ENCODE measurements at places on chromosomes 1 and 21.

DNA sequence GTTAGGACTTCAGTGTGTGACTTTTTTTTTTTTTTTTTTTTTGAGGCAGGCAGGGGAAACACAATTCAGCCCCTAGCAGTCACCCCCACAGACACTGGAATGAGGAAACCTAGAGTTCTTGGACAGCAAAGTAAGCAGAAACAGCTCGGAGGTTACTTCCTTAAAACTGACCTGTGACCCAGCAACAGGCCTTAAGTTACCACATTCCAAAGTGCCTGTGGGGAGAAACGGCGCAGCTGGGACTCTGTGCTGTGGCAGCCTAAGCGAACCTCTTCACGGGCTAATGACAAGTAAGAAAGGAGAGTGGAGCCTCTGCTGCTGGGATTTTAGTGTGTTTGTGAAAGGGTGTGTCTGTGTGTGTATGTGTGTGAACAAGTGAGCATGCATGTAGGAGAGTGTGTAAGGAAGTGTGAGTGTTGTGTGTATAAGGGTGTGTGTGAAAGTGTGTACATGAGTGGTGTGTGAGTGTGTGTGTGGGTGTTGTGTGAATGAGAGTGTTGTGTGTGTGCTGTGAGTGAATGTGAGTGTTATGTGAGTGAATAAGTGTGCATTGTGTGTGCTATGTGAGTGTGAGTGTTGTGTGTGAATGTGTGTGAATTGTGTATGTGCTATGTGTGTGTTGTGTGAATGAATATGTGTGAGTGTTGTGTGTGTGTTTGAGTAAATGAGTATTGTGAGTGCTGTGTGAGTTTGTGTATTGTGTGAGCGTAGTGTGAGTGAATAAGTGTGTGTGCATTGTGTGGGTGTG, 180.8 kb downstream of the BRINP2 start:
- DNase-seq, result no peak

- DNase-seq, result no peak
Measured at GRCh38 chr1:237206065-237206414, 164.1 kb downstream of the RYR2 start.

- DNase-seq, result peak; percentile 78
Measured at GRCh38 chr21:41777951-41778815, 11.3 kb upstream of the RIPK4 start.

- peak; percentile 16 for DNase-seq
Measured at GRCh38 chr1:10909697-10910680, 102.5 kb upstream of the TARDBP start.

GRCh38 chr1:23718482-23718881, 24.8 kb upstream of the ELOA start:
- DNase-seq, result peak; percentile 44

DNA sequence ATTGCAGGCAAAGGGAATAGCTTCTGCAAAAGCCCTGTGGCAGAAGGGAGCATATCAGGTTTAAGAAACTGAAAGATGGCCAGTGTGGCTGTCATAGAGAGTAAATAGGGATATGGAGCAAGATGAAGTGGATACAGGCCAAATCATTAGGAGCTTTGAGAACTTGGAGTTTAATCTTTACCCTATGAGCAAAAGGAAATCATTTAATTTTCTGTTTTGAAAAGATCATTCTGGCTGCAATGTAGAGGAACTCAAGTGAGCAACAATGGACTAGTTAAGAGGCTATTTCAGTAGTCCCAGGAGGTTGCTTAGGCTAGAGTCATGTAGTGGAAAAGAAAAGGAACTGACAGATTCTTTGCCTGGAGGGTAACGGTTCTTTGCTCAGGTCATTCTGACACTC, 47.2 kb downstream of the RAP1A start:
- DNase-seq, result no peak

- no peak for DNase-seq
Measured at GRCh38 chr21:31503939-31504338, 155.6 kb upstream of the SOD1 start.

GRCh38 chr21:44749116-44749758, 37.9 kb upstream of the TSPEAR start:
- DNase-seq, result no peak

DNA sequence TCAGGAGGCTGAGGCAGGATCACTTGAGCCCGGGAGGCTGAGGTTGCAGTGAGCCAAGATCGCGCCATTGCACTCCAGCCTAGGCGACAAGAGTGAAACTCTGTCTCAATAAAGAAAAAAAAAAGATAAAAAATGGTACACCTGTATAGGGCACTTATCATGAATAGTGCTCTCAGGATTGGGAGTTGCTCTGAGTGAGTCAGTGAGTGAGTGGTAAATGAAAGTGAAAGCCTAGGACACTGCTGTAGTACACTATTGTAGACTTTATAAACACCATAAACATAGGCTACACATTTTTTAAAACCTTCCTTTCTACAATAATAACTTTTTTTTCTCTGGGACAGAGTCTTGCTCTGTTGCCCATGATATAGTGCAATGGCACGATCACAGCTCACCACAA, 16.8 kb downstream of the PHTF1 start:
- no peak for DNase-seq

GRCh38 chr1:31848381-31848897, 32.6 kb upstream of the SPOCD1 start:
- no peak for DNase-seq

GRCh38 chr1:30406996-30407864, 316.2 kb downstream of the MATN1 start:
- no peak for DNase-seq

- no peak for DNase-seq
Measured at GRCh38 chr1:246041360-246041759, 465.7 kb downstream of the SMYD3 start.

DNA sequence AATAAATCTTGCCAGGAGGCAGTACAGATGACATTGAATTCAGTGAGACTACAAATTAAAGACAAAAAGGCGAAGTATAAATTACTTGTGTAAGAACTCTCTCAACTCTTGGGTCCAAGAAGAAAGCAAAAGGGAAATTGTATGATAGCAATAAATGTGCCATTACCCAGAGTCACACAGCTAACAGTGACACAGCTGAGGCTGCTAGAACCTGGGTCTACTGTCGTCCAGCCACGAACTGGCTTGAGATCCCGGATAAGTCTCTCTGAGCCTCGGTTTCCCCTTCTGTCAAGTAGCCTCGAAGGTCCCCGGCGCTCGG, 362 bp upstream of the ROR1 start:
- DNase-seq, result no peak

Measured in NCI-H446 (cell line).